ENCODE measurements at places on chromosomes 1 and 21.

GRCh38 chr21:45469273-45470086 lies 64.5 kb downstream of the COL18A1 start:
- DNase-seq, result no peak

- no peak for DNase-seq
Observed at GRCh38 chr1:7247791-7248548, 462.7 kb downstream of the CAMTA1 start.

- no peak for DNase-seq
Observed at GRCh38 chr1:166080967-166081870, 85.6 kb downstream of the FAM78B start.

- peak; percentile 55 for DNase-seq
Observed at GRCh38 chr1:26110731-26111529, 694 bp upstream of the PDIK1L start.

- no peak for DNase-seq
Observed at GRCh38 chr1:226686440-226687425, 52.3 kb downstream of the ITPKB start.

- DNase-seq, result no peak
Observed at GRCh38 chr1:244836135-244836521, 670 bp downstream of the COX20 start.

DNA sequence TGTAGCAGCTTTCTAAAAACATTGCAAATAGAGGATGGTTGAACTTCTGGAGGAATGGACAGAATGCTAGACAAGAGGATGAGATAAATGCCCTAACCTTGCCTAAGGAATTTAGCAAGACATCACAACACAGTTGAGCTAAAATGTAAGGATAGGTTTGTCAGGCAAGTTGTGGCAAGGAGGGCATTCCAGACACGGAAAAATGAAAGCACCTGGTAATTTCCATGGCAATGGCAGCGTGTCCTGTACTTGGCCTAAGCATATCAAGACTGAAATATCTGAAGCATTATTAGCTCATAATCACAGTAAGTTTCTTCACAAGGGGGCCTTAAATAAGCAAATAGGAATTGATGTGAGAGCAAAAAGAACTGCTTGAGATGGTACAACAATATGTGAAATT lies 105.1 kb upstream of the USP25 start:
- no peak for DNase-seq

GRCh38 chr1:109312246-109312645 lies 5.4 kb upstream of the MYBPHL start:
- no peak for DNase-seq

- DNase-seq, result peak; percentile 27
Observed at GRCh38 chr1:231460614-231461013, 38.5 kb upstream of the EGLN1 start.

DNA sequence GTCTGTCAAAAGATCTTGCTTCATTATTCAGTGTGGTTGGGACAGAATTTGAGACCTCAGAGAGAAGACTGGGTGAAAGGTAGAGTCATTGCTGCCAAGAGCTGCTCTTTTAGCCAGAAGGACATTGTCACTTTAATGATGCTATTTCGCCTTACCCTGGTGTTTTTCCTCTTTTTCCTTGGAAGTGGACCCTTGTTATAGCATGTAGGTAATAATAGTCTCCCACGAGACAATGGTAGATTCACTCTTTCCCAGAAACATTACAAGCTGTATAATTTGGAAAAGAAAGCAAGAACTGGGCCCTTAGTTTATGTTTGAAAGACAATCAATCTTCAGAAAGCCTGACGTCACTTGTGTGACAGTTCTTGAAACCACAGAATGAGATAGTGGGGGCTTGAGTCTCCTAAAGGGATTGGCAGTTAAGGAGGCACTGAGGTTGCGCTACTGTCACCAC lies 3.8 kb downstream of the SERTAD4 start:
- no peak for DNase-seq

DNA sequence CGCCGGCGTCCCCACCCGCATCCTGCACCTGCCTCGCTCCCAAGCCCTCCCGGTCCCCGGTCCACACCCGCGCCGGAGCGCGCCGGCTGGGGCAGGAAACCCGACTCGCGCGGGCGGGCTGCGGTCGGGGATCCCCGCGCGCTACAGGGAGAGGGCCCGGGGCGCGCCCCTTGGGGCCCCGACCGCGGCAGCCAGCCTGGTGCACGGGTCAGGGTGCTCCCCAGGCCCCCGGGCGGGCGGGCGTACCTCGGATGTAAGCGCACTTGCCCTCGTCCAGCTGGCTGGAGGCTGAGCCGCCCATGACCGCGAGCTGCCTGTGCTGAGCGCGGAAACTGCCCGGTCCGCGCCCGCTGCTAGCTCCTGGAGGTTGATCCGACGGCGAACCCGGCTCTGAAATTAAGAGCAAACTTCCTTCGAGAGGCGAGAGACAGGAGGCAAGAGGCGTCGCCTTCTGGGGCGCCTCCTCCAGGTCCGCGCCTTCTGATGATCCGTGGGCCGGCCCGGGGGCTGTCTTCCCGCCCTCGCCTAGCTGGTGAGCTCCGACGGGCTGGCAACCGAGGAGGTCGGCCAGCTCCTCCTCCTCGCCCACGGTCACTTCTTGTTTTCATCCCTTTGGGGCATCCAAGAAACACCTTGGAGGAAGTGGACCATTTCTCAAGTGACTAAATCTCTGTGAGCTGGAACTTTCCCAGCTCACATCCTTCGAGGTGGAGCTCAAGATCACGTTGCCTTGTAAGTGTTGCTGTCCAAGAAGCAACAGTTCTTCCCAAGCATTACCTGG lies at the start of gene NIBAN1:
NIBAN1 (minus strand) TSS at position 453 of the 781 bp plus-strand sequence; CDS start at position 301, 152 bp downstream.
- DNase-seq, result peak; percentile 31

- no peak for DNase-seq
Observed at GRCh38 chr1:179091691-179092165, 9.9 kb downstream of the TOR3A start.

DNA sequence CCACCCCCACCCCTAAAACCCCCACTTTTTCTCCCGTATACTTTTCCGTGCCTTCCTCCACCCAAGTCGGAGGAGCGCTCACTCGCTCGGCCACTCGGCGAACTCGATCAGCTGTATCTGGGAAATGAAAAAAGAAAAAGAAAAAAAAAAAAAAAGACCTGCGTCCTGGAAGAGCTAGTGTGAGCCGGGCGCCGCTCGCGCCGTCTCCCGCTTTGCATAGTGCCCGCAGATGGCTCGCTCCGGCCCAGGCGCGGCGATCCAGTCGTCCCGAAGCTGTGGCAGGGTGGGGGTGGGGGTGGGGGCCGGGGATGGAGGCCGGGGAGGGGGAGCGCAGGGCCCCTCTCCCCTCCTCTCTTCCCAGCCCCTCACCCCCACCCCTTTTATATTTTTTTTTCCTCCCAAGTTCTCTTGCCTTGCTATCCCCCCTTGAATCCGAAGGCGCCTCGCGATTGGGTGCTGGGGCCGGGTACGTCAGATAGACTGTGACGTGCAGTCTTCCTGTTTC lies 299 bp upstream of the PROX1 start:
- DNase-seq, result no peak

DNA sequence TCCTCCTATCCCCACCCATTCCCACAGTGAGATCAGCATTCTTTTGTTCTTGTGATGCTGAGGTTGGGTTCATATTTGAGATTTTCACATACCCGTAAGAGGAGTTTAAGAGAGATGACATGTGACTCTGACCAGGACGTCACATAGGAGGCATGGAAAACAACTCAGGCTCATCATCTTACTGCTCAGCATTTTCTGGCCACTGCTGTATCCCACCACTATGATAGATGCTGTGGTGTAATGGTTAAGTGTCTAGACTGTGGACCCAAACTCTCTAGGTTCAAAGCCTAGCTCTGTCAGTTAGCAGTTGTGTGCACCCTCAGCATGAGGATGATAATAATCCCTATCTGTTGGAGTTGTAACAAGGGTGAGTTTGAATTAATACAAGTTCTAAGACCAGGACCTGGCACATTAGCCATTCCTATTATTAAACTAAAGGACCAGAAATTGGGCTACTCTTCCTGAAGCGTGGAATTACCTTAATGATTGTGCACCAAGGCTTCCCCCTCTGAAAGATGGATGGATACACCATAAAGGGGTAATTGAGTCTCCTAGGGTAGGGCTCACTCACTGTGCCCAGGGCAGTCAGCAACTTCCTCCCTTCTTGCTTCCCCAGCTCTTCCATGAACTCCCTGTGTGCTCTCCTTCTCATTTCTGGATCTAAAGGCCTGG lies 40.9 kb downstream of the LGR6 start:
- no peak for DNase-seq

DNA sequence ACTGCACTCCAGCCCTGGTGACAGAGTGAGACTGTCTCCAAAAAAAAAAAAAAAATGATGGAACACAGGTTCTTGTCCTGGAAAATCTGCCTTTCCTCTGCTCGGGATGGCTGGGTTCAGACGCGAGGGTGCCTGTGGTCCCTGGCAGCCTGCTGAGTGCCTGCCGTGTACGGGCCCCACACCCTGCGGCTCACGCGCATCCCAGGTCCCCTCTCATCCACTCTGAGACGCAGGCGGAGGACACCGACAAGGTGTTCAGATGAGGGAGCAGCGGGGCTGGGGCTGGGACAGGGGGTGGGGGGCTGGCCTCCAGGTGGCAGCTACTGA lies 4.3 kb upstream of the ANKRD65 start:
- no peak for DNase-seq

- DNase-seq, result no peak
Observed at GRCh38 chr21:33063375-33063883, 6.5 kb upstream of the OLIG1 start.

DNA sequence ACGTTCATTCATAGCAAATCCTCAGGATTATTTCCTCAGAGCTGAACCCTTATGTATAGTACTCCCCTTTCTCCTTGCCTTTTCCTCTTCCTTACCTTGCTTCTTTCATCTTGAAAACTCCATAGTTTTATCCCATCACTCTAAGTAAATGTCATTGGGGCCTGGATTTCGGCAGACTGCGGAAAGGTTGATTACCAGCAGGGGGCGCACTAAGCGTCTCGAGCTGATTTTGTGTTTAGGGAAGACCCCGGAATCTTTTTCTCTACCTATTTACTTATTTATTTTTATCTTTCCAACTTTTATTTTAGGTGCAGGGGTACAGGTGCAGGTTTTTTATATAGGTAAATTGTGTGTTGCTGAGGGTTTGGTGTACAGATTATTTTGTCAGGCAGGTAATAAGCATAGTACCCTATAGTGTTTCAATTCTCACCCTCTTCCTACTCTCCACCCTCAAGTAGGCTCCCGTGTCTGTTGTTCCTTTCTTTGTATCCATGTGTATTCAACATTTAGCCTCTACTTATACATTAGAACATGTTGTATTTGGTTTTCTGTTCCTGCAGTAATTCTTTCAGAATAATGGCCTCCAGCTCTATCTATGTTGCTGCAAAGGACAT lies 11.4 kb upstream of the MTARC1 start:
- no peak for DNase-seq

- no peak for DNase-seq
Observed at GRCh38 chr1:86466109-86466844, 2.5 kb upstream of the CLCA1 start.

DNA sequence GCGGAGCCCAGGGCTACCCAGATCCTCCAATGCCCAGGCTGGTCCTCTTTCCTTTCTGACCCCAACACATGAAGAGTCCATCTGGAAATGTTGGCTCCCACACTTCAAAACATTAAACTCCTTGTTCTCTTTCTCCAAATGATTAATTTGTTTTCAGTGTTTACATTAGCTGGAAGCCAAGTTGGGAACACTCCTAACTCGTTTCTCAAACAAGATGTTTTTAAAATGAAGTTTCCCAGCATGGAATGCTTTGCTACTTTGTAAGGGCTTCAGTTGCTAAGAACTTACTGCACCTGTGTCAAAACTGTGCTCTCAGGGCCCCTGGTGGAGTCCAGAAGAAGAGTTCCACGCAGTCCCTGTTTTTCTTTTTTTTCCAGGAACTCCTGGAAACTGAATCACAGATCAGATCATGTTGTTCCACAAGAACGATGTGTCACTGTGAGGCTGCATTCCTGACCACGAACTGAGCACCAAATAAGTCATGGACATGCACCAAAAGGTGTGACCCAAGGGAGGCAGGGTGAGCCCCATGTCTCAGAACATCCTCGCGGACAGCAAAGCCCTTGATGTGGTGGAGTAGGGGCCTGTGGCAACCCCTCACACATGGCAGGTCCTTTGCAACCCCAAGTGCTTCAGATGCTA lies 257.3 kb downstream of the KCNJ6 start:
- DNase-seq, result no peak

DNA sequence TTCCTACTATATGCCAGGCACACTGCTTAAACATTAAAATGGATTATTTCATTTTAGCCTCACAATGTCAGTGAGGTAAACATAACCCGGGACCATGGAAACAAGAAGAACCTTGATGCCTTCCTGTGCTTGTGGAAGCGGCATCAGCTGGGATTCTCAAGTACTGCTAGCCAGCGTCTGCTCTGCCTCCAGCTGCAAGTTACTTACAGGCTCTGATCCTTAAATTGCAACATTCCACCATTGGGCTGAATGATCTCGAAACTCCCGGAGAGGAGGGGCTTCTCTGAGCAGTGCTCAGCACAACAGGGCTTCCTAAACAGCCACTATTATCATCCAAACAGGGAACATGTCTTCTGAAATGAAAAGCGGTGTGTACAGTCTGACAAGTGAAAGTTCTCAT lies 6.7 kb upstream of the MAN1C1 start:
- no peak for DNase-seq

DNA sequence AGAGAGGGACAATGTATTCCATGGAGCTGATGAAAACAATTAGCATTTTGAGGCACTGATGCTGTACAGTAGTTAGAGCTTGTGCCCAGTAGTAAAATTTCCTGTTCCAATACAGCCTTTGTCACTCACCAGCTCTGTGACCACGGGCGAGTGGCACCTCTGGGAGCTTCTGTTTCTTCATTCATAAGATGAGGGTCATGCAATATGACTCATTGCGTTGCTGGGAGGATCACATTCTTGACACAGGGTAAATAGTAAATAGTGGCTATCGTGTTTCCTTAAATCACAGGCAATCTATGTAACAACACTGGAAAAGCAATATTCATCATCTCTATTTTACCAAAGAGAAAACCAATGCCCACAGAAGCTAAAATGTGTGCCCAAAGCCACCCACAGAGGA lies 4.5 kb upstream of the LRRC52 start:
- DNase-seq, result no peak

GRCh38 chr1:17952506-17952905 lies 155.1 kb upstream of the IGSF21 start:
- DNase-seq, result no peak

- DNase-seq, result no peak
Observed at GRCh38 chr1:25046194-25046532, 116.1 kb upstream of the RUNX3 start.

DNA sequence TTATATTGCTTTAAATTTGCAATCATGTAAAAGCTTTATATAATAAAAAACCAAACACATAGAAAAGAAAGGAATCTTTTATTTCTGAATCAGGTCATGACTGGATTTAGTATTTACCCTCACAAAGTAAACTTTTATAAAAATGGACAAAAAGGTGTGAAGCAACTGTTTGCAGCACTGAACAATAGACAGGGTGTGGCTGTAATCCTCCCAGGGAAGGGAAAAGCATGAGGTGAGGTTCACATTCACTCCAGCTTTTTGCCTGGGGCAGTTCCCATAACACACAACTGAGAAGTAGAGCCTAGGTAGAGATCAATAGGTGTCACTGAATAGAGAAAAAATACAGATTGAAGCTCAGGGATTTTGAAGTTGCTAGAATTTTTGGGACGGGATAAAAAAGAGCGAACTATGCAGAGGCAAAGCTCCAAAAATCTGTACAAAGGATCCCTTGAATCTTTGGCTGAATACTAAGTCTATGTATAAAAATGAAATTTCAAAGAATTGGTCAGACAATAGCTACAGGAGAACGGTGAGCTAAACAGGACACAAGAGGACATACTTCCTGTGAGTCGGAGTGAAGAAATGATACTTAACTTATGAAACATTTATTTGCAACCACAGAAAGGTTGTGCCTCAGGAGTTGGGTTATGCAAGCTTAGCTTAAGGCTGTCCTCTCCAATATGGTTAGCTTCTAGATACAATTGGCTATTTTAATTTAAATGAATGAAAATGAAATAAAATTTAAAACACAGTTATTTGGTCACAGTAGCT lies 162.0 kb upstream of the ZP4 start:
- no peak for DNase-seq
